ENCODE measurements at places on chromosomes 3 and 15.
A peak's percentile ranks its signal among the peaks of the same experiment; 100 is the strongest.

- DNase-seq = no peak
Observed at GRCh38 chr3:127061641-127062040, 78.7 kb downstream of the PLXNA1 start.

DNA sequence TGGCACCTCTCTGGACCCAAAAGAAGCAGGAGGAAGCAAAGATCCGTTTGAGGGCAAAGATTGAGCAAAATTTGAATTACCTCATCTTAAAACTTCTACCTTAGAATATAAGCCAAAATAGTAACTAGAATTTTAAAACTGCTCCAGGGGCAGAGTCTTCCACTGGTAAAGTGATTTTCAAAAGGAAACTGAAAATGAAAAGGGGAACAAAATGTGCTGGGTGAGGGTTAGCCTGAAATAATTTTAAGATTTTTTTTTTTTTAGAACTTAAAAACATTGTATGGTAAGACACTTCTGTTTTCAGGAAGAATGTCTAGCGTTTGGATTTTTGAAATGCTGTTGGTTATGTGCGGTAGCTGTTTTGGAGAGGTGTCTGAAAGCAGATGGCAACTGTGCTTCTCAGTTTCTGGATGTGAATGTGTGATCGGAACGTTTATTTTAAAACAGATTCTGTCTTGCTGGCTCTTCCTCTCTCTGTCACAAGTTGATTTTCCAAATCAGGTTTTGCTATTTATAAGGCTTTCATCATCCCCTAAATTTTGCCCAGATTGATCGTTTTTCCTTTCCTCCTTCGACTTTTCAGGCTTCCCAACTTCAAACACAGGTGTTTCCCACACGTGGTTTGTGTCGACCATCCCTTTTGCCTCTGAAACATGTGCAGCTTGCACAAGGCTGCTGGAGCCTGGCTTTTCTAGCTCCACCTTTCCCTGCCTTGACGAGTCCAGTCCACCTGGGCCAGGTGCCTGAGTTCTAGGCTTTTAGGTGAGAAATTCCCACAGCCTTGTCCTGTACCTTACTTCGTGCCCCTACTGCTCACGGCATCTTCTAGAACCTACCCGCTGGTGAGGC lies 3.3 kb downstream of the LRRK1 start:
- no peak for DNase-seq

DNA sequence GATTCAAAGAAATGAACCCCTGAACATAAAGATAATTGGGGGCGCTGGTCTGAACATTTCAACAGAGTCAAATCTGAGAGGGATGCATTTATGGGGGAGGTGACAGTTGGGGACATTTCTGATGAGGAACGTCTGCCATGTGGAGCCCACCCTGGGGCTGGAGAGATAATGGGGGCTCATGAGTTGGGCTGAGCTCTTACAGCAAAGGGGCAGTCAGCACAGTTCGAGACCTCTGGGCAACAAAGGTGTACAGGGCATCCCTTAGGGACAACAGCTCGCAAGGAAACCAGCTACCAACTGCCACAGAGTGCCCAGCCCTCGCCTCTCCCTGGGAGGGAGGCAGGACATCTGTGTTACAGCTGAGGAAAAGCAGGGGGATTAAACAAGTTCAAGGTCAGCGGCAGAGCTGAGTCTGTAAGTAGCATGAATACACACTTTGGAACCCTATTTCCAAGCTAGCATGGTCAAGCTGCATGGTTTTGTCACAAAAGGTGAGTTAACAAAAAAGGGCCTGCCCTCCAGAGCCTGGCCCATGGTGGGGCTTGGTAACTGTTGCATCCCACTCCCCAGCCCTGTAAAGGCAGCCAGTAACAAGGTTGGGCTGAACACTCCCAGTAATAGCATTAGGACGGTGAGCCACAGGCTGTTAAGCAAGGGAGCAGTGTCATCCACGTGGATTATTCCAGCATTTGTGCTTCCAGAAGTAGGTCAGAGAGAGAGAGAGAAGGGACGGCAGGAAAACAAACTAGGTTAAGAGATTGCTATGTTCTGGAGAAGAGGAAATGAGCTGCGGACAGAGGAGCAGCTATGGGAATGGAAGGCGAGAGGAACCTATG lies 4.3 kb downstream of the GNB5 start:
- no peak for DNase-seq

- no peak for DNase-seq
Observed at GRCh38 chr3:24161841-24162240, 216.8 kb downstream of the NR1D2 start.

DNA sequence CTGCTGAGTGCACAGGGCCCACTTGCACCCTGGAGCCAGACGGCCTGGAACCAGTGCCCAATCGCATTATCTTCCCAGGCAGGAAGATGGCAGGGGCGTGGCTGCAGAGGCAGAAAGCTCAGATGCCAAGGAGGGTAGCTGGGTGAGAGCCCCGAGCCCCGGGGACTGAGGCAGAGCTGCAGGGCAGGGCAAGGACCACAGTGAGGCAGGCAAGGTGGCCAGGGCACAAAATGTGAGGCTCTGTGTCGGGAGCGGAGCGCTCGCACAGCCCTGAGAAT lies 1.6 kb upstream of the CCDC33 start:
- no peak for DNase-seq

GRCh38 chr3:125152951-125153350 lies 59.6 kb downstream of the SLC12A8 start:
- peak; percentile 70 for DNase-seq

DNA sequence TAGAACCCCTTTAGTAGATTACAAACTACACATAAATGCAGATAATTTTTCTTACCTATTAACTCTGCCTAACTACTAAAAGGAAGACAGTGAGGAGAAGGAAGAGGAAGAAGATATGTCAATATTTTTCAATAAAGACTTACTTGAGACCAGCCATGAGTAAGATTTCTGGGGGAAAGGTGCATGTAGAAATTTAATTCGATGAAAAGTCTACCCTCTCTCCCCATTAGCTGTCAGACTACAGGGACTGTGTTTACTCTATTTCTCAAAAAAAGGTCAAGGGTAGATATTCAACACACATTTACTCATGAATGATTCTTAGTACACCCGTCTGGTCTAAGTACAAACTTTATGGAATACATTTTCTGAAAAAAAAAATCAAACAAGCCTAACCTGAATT lies 6.8 kb downstream of the TSPAN3 start:
- DNase-seq = no peak

DNA sequence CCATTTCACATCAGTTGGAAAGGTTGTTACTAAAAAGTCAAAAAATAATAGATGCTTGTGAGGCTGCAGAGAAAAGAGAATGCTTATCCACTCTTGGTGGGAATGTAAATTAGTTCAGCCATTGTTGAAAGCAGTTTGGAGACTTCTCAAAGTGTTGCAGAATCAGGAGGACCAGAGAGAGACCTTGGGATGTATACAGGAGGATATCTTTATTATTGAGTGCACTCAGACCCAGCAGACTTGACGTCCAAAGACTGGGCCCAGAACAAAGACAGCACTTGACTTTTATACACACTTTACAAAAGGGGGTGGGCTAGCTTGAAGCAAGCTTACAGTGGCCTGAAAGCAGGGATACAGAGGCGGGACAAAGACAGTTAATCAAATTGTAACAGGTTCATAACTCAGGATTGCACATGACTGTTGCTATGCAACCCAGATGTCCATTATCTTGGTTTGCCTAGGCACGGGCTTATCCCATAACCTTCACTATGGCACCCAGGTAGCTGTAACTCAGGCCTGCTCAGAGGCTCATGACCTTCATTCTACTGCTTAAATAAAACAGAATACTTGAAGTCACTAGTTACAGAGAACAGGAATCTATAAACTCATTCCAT lies 127.7 kb downstream of the SPATA16 start:
- no peak for DNase-seq

- DNase-seq = no peak
Observed at GRCh38 chr15:57205027-57205855, 171.1 kb upstream of the CGNL1 start.

DNA sequence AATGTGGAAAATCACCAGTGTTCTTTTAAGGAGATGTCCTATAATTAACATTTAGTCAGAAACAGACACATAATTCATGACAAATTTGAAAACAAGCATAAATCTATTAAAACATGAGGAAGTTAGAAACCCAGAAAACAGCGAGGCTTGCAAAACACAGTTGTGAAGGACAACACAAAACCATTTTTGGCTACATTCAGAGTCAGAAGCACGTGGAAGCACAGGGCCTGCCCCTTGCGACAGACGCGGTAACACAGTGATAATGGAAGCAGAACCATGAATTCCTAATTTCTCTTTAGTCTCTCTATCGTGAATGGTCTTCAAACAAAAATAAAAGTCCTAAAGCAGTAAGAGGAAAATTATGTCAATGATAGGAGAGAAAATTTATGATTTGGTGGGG lies 12.2 kb downstream of the NCEH1 start:
- DNase-seq = no peak

DNA sequence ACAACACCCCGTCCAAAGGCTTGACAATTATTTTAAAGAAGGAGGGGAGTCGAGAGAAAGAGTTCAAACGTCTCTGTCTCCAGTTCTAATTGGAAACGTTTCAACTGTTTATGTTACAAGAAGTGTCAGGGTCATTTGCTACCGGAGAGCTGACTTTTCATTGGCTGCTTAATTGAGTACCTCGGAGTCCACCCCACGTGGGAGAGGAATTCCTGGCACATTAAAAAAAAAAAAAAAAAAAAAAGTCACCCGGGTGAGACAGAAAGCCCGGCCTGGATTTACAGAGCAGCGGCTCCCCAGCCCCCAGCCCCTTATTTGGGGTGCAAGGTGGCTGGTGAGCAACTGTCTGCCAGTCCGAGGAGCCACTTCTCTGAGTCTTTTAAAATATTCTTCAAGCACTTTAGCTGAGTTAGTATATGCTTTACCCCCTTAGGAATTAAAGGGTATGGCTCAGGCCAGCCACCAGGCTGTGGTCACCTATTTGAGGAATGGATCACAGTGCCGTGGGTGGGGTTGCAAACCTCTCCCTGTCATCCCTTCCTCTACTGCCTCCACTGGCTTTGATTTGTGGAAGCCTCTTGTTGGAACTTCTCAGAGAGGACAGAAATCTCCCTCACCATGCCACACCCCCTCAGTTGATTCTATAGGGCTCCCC lies 3.9 kb upstream of the TLE3 start:
- peak; percentile 79 for DNase-seq

DNA sequence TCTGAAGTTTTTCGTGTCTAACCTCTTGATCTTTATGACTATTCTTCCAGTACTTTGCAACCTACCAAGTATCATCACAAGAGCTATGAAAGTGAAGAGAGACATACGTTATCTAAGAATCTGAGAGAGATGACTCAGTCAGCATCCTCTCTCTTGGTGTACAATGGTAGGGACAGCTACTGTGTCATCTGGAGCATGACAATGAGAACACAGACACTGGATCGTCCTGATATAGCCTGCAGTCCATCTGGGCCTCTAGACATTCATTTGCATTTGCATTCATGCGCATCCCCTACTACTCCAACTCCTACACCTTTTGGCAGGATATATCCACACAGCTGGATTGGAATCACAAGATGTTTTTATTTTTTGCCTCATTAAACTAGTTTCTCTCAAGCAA lies 115.2 kb downstream of the PEX5L start:
- no peak for DNase-seq

GRCh38 chr3:56086355-56086754 lies 381.9 kb downstream of the ERC2 start:
- DNase-seq = no peak

DNA sequence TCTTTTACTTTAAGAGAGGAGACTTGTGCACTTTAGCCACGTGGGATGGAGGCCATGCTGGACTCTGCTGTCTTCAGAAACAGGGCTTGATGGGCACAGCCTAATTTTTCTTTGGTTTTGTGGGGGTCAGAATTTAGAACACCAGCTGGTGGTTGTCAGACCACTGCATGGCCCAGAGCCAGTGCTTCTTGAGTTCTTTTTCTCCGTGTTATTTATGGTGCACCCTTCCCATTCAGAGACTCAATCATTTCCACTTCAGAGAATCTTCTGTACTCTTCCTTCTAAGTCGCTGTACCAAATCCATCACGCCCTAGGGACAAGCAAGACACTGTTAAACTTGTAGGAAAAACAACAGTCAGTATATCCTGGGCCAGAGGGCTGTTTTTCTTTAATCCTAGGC lies 20.1 kb downstream of the PRR23A start:
- peak; percentile 50 for DNase-seq

- no peak for DNase-seq
Observed at GRCh38 chr3:60759439-60759838, 491.8 kb downstream of the FHIT start.

- DNase-seq = no peak
Observed at GRCh38 chr3:193933451-193933850, 202.5 kb upstream of the HES1 start.

DNA sequence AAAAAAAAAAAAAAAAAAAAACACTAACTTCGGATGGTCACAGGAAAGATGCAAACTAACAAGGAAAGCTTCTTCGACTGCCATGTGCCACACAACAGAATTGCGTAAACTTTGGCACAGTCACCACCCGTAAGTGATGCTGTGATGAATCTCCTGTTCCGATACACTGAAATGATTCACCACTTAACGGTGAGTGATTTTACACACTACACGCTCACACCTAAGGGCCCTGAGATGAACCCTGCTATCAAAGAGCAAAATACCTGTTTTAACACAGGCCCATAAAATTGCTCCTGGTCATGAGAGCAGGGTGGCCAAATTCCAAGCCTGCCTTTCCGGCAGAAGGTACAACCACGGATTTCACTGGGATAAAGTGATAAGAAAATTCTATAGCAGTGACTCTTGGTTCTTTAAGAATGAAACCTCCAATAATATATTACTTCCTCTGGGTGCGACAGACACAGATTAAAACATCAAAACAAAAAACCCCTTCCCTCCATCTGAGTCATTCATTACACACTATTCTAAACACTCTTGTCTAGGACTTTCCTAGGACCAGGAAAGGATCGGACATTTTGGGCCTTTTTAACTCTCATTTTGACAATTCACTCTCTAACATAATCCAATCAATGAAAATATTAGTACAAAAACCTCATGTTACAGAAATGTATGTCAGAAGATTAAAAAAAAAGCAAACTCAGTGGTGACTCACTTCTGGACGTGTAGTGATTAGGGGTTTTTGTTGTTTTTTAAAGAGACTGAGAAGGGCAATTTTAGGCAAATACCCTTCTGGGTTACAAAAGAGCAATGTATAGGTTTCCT lies 28.3 kb downstream of the LRIG1 start:
- DNase-seq = no peak

DNA sequence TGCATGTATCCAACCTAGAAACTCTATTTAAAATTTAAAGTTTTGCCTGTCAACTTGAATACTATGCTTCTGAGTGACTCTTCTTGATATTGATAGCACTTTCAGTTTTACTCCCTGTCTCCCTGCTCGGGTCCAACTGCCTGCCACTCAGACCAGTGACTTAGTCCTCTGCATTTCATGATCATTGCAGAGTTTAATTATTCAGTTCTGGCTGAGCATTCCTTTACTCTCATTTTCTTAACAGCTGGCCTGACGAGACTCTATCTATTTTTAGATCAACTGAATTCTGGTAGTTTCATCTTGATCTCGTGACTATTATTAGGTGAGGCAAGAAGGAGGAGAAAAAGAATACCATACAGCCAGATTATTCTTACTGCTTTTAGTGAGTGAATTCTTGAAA lies 617.4 kb downstream of the SI start:
- DNase-seq = no peak

GRCh38 chr3:149299938-149300801 lies 33.3 kb downstream of the TM4SF18 start:
- no peak for DNase-seq

GRCh38 chr3:8645712-8646111 lies 1.1 kb upstream of the SSUH2 start:
- DNase-seq = no peak

GRCh38 chr3:126483321-126483761 lies 7.7 kb upstream of the ZXDC start:
- DNase-seq = no peak
